Naive thymus-derived CD8-positive, alpha-beta T cell (primary cell): ENCODE measurements at places on chromosomes 7 and 10.
A peak's percentile ranks its signal among the peaks of the same experiment; 100 is the strongest.

- peak; percentile 31 for DNase-seq
Observed at GRCh38 chr10:102918817-102919245, 737 bp downstream of the CNNM2 start.

DNA sequence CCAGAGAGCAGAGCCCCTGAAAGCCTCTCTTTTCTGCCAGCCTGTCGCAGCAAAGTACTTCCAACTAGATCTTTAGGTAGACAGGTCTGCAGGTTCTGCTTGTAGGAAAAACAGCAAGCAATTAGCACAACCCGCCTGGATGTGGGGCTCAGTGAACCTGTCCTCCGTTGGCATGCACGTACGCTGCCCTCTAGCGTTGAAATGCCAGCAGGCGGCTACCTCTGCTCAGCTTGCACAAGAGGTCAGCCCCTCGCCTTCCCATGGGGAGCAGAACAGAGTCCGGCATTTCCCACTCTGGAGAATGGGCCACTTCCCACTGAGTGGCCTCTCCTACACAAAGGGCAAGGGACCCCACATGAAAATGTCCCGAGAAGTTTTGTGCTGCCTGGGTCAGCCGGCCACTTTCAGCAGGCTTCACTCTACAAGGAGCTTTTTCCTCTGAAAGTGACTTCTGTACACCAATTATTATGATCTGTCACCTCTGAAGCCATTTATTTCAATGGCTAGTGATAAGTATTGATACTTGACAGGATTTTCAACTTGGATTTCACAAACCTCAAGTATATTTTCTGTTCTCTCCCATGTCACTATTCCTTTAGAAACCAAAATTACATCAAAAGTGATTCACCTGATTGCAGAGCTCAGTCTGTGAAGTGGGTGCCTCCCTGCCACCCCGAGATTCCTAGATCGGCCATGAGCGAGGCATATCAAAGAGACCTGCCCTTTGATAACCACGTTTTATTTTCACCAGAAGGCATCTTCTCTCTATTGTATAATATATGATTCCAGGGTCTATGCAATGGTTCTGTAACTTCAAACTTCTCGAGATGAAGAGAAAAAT, 56.7 kb downstream of the JCAD start:
- peak; percentile 36 for DNase-seq

GRCh38 chr10:21315645-21316220, 209.7 kb downstream of the SKIDA1 start:
- no peak for DNase-seq

- no peak for DNase-seq
Observed at GRCh38 chr7:159370-160270, 32.8 kb upstream of the FAM20C start.

GRCh38 chr7:152674860-152675758, 832 bp downstream of the XRCC2 start:
- DNase-seq: no peak

GRCh38 chr7:94003446-94004023, 620 bp downstream of the BET1 start:
- DNase-seq: no peak

DNA sequence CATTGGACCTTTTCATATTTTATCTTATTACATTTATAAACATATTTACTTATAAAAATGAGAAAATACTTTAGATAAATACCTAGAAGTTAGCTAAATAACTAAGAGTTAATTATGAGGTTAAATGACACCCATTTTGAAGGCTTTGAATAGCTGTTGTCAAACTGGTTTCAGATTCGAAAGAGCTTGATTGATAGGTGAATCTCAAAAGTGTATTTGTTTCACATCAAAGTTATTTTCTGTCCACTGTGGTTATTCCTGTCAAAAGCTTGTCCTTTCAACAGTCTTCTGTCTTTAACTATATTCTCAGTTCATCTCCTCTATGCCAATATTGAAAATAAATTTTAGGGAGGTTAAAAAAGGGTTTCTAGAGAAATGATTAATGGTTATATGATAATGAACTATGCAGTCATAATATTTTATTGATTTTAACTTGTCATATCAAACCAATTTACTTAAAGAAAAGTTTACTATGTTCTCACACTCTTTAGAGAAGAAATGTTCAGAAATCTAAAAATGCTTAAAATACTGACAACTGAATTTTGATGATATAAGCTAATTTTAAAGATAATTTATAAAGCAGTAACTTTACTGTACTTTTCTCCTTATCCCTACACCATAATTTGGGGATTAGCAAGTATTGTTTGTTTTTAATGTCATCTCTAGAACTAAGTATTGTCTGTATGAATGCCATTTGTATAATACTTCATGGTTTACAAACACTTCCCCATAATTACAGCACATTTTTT, 72.0 kb upstream of the FOXP2 start:
- DNase-seq: no peak

GRCh38 chr10:49534670-49535381, 4.1 kb downstream of the ERCC6 start:
- DNase-seq: no peak

DNA sequence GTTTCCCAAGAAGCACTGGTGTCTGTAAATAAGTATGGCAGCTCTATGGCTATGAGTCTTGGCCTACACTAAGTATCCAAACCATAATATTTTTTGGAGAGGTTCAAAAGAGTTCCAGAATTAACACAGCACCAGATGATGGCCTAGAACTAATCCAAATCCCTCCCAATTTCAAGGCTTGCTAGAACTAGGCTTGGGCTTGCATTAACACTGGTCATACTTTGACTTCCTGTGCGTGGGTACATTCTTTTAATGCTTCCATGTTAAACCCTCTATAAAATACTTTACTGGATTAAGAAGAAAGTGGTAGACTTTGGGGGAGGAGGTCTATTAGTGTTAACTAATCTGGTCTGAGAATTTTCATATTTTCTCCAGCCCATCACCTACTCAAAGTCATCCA, 3.1 kb downstream of the AASS start:
- no peak for DNase-seq

- DNase-seq: no peak
Observed at GRCh38 chr7:157010588-157011332, at the start of gene MNX1. TSS of gene MNX1 (minus strand) at chr7:157010663. CDS start at chr7:157010350, 313 bp downstream.

DNA sequence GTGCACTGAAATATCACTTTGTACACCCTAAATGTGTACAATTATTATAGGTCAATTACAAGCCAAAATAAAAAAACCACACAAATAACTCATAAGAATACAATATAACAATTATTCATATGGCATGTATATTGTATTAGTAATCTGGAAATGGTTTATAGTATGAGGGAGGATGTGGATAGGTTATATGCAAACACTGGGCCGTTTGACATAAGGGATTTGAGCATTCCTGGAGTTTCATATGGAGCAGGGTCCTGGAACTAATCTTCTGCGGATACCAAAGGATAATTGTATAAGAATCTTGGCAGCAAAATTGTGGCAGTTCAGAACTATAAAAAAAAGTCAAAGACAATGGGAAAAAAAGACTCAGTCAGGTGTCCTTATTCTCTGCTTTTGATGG, 619.4 kb downstream of the CNTNAP2 start:
- no peak for DNase-seq

DNA sequence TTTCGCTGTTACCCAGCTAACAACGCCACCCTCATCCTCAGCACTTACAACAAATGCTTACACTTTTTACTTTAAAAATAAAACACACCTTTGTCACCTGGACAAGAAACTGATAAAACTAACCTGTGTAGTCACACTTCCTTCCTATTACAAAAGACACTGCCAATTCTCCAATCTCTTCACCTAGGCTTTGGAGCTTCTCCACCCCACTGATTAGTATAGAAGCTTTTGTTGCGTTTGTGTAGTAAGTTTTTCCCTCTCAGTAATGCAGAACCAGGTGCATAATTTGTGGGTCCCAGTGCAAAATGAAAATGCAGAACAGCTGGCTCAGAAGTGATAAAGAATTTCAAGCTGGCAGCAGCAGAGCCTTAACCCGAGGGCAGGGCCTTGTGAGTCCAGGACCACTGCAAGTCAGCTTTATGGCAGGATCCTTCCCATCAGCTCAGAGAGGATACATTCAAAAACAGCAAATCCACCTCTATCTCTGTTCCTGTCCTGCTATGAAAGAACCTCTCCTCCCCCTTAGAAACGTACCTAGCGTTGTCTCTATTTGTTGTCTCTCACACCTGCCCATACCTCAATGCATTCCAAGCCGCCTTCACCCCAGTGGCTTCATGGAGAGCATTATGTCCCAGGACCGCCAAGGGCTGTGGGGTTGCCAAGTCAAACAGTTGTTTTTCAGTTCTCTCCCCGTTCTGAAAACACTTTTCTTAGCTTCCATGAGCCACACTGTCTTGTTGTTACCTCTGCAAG, 40.3 kb upstream of the EGFR start:
- DNase-seq: no peak

- no peak for DNase-seq
Observed at GRCh38 chr10:13502380-13502779, 26.4 kb downstream of the BEND7 start.

GRCh38 chr10:99427566-99428190, 2.7 kb downstream of the GOT1 start:
- no peak for DNase-seq

DNA sequence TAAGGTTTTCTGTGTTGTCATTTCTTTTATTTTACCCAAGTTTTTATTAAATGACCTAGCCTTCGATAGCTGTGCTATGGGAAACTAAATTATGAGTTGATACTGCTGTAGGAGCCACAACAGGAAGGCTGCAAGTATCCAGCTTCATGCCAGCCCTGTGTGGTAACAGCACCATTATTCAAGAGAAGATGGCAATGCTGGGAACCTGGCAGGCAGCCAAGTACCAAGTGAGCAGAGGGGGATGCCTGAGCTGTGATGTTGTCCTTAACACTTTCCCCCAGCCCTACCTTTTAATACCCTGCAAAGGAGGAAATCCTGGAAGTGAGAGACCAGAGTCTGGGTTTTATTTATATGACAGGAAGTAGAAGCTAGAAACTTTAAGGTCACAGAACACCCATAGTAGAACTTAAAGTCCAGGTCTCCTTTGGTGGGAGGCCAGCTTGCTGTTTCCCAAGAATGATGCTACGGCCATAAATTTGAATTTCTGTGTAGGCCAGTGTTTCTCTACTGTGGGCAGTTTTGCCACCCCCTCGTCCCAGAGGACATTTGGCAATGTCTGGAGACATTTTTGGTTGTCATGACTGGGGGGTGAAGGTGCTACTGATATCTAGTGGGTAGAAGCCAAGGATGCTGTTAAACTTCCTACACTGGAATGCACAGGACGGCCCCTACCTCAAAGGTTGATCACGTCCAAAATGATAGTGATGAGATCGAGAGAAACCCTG, 9.2 kb upstream of the ATXN7L1 start:
- no peak for DNase-seq

DNA sequence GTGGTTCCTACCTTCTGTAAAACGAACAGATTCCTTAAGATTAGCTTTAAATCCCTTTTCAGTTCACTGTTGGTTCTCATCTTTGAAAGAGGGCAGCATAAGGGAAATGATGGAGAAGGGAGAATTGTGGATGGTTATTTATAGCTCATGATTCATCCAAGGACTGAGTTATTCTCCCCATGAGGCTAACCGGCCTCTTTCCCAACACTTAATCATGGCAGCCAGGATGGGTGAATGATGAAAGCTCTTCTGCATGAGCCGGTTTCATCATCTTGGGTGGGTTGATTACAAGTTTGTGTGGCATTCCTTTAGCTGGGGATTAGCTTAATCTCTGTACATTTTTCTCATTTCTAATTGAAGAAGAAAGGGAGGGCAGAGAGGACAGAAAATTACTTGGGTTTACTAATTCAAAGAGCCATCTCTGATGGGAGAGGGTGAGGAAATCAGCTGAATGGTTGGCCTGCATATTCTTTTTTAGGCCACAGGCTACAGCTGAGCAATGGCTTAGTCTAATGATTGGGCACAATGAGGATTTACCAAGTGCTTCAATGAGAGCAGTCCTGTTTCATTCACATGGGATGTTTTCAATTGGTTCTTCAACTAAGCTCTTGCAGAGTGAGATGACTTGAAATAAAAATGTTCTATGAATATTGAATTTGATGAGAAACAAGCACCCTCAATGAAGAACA, 250.0 kb downstream of the BMPER start:
- DNase-seq: no peak

DNA sequence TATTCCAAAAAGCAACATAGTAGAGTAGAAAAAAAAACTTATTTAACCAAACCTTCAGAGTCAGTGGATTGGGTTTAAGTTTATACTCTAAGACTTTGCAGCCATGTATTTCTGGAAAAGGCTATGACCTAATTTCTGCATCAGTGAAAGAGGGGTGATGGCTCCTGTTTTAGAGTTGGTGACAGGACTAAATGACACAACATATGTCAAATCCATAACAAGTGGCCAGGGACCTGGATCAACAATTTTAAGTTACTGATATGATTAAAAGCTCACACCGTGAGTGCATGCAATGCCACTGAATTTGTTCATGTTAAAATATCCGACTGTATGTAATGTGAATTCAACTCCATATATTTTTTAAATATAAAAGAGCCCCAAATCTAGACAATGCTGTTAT, 390.6 kb downstream of the TNS3 start:
- DNase-seq: no peak

GRCh38 chr7:30428246-30429155, 50.1 kb downstream of the NOD1 start:
- DNase-seq: no peak

GRCh38 chr7:100967292-100967863, 2.0 kb upstream of the MUC12 start:
- DNase-seq: no peak

GRCh38 chr7:123772652-123773051, 23.8 kb upstream of the WASL start:
- no peak for DNase-seq

DNA sequence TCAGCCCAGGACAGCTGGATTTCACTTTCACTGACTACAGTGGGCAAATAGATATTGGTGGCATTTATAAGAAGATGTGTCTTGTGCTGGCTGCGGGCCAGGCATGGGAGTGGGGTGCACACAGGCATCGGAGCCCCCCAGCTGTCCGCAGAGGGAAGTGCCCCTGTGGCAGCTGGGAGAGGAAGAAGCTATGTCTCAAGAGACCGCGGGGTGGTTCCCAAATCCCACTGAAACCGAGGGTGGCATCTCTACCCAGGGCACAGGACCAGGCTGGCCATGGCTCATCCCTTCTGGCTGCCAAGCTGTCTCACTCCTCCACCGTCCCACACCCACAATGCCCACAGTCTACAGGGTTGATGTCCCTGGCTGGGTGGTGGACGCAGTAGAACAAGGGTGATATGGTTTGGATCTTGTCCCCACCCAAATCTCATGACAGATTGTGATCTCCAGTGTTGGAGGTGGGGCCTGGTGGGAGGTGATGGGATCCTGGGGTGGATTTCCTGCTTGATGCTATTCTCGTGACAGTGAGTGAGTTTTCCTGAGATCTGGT, 94.8 kb downstream of the TCERG1L start:
- DNase-seq: no peak
